Muscle of arm (tissue), 14 donors: ENCODE measurements at places on chromosomes 5 and 9.

DNA sequence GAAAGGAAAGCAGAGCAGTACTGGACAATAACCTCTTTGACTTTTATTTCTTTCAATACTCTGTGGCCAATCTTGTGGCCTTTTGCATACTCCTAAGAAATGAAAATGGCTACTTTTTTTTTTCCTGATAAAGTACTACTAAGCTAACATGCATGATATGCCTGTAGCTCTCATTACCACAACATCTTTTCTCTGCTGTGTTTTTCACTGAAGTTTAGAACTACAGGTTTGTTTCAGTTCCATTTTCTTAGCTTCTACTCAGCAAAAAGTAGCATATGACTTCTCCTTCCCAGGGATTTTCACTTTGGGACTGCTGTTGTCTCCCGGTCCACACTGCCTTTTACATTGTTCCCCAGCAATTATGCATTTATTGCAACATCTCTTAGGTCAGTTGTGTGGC, 204.0 kb downstream of the KCTD16 start:
- no peak for DNase-seq

- DNase-seq: no peak
Observed at GRCh38 chr9:106092083-106092482, 397.7 kb downstream of the TMEM38B start.

GRCh38 chr5:101482931-101483330, 579.8 kb upstream of the ST8SIA4 start:
- no peak for DNase-seq

GRCh38 chr5:142276517-142276916, 48.3 kb downstream of the SPRY4 start:
- DNase-seq: no peak

DNA sequence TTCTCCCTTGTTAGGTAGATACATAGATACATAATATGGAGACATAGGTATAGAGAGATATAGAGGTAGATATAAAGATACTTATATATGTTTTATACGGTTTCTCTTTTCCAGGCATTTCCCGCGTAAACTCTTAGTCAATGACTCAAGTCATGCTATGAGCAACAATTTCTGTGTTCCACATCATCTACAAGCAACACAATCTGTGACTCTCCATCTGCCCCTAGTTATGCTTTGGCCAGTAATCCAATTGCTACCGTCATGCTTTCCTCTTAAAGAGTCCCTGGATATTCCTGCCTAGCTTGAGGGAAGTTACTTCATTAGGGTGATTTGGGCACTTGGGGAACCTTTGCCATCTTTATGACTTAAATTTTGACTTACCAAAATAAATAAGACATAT, 129.0 kb upstream of the ADAMTS16 start:
- DNase-seq: no peak

DNA sequence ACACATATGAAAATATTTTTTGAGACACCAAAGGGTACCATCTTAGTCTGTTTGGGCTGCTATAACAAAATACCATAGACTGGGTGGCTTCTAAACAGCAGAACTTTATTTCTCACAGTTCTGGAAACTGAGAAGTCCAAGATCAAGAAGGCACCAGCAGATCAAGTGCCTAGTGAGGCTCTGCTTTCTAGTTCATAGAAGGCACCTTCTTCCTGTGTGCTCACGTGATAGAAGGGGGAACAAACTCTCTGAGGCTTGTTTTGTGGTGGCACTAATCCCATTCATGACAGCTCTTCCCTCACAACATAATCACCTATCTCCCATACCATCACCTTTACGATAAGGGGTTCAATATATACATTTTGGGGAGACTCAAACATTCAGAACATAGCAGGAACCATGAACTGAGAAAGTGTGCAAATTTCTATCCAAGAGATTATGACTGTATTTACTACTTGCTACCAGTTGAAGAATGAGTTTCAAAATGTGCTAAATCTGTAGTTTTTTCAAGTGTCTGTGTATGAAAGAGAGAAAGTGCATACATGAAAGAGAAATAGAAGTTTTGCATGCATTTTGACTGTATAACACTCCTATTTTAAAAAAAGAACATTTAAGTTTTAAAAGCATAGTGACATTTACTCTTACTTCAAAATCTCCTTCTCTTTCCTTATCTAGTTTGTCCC, 207.3 kb downstream of the PARP8 start:
- no peak for DNase-seq

- no peak for DNase-seq
Observed at GRCh38 chr9:112112941-112113681, 62.0 kb downstream of the SUSD1 start.

DNA sequence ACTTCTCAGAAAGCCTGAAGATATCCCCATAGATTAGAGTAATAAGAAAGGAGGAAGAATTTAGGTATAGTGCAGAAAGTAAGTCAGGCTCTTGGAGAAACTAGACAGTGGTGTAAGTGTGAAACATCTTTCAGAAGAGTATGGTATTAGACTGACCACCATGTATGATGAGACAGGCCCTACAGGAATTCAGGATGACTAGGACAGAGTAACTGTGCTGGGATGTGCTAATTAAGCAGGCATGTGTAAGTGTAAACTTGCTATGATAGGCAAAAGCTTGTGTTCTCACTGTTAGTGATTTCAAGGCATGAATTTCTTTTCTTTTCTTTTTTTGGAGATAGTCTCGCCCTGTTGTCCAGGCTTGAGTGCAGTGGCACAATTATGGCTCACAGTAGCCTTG, 70.8 kb downstream of the RAB24 start:
- no peak for DNase-seq

GRCh38 chr5:174533751-174534241, 190.6 kb upstream of the MSX2 start:
- no peak for DNase-seq

GRCh38 chr5:67093279-67093678, 103.3 kb downstream of the CD180 start:
- peak; percentile 15 for DNase-seq

DNA sequence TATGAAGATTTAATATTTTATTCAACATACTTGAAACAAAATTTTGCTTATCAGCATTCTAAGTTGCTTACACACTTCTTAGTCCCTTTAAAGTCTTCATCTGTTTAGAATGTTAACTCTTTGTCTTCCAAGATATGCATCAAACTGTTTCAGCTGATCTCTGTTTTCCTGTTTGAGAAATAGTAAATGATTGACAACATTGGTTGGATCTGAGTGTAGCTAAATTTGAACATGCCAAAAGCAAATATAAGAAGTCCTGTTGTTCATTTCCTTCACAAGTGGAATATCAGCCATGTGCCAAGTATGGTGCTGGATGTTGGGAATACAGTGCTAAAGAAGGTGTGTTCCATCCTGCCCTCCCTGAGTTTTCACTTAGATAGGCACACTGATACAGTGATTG, 430.4 kb downstream of the EBF1 start:
- no peak for DNase-seq

DNA sequence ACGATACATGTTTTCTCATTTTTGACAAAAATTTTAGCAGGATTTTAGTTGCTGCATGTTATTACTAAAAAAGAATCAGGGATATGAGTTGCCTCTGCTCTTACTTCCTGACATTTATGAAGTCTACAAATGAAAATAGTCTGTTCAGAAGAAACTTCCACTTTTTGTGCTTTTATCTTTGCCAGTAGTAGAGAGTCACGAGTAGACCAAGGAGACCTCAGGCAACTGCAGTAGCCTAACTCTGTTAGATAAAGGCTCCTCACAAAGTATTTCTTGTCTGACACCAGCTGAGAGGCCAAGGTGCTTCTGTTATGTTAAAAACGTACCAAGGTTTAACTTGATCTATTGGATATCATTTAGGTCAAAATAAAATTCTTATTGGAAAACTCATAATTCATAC, 333.9 kb downstream of the NR2F1-AS1 start:
- no peak for DNase-seq

GRCh38 chr5:163115011-163115410, 322.4 kb upstream of the CCNG1 start:
- no peak for DNase-seq

DNA sequence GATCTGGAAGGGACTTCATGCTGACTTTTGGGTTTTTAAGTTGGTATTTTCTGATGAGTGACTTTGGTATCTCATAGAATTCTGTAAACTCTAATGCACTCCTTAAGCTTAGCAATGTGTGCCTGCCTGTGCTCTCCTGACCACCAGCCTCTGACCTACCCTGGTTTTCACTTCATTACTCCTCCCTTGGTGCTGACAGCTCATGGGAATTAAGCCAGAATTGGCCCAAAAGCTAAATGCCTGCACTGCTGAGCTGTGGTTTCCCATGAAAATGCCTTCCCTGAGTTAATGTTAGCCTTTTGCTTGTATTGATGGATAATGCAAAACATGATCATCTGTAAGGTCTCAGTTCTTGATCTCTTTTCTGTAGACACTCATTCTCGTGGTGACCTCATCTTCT, 308.0 kb downstream of the DOCK8 start:
- DNase-seq: no peak

DNA sequence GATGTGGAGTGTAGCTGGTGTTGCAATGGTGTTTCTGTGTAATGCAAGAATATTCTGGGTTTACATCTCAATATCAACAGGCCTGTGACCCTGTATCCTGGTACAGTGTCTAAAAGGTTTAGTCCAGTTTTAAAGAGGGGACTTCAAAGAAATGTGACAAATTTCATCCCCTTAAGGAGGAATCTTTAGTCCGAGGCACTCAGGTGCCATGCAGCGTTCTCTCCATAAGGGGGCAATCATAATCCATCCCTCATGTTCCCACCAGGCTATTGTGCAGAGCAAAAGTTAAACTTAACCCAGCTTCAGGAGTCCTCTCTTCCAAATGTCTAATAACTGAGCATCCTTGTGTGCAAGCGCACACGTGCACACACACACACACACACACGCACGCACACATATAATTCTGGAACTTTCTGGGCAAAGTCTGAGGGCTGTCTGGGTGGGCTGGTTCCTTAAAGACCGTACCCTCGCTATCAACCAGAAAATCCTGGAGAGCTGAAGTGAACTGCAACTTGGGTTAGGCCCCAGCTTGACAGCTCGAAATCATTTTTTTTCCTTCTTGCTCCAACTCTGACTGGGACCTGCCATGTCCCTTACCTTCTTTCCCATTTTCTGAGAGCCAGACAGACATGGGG, 46.0 kb downstream of the CRB2 start:
- peak; percentile 55 for DNase-seq

- DNase-seq: no peak
Observed at GRCh38 chr9:114000063-114000454, 78.0 kb downstream of the AMBP start.

- no peak for DNase-seq
Observed at GRCh38 chr9:132862533-132862932, 15.6 kb downstream of the AK8 start.

DNA sequence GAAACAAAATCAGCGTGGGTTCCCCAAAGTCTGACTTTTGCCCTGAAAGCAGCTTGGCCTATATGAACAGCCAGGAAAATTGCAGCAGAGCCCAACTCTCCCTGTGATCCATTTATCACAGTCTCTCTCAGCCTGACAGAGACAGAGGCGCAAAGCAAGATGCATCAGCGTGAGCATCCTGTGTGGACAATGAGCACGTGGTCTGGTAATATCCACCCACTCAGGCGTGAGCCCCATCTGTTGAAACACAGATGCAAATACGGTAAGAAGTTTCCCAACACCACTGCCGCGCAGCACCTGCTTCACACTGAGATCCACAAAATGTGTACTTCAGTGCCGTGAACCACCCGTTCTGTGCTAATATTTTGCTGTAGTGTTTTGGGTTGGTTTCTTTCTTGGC, 114.6 kb downstream of the MRPL36 start:
- DNase-seq: no peak

- DNase-seq: peak; percentile 26
Observed at GRCh38 chr9:132732326-132733259, 62.3 kb downstream of the GTF3C4 start.

DNA sequence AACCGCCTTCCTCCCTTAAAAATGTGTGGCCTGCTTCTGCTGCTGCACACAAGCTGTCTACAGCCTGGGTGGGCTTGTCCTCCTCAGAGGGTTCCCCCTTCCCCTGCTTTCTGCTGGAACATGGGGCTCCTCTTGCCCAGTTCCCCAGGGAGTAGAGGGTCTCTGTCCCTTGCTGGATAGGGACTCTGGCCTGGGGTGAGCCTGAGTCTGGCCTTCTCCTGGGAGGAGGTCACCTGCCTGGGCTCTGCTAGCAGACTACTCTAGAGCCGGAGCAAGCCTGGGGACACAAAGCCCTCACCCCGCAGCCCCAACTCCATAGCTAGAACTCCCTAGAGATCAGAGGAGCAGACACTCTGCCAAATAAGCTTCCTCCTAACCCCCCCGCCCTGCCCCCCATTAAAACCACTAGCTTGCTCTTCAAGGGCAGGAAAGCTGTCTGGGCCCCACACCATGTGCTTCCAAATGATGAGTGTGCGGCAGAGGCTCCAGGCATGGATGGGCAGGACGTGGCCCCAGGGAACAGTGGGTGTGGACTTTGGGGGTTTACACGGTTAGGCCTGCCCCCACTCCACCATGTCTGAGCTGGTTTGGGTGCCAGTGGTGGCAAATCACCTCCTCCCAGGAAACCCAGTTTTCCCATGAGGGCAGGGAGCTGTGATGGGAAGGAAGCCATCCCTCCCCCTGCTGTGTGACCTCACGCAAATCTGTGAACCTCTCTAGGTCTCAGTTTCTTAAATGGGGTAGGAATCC, 10.0 kb downstream of the TCF7 start:
- DNase-seq: no peak

DNA sequence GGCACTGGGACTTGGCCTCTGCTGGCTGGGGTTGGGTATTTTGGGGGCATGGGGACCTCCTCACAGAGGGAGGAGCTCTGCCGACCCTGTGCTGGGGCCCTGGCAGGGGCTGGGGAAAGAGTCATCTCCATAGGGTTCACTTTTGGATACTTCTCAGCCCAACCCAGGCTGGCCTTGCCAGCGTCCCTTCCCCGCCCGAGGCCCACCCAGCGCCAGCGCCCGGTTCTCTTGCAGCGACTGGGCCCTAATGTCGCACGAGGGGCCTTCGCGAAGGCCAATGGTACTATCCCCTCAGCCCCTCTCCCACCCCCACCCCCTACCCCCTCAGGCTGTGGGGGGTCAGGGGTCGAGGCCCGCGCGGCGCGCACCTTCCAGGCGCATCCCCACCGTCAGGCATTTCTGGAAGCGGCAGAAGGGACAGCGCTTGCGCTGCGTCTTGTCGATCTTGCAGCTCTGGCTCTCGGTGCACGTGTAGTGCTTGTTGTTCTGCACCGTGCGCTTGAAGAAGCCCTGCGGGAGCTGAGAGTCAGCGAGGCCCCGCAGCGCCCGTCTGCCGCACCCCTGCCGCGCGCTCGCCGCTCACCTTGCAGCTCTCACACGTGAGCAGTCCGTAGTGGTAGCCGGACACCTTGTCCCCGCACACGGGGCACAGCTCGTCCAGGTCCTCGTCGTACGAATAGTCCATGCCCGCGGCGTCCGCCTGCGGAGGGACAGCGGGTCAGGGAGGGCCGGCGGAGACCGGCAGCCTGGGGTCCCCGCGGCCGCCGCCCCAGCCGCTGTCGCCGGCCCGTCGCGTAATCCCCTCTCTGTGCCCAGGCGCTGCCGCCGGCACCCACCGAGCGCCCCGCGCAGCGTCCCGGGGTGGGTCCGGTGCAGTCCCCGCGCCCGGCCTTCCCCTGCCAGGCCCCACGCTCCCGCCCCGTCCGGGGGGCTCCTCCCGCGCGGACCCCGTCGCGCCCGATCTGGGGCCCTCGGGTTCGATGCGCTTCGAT, 4.2 kb downstream of the NR5A1 start:
- no peak for DNase-seq
